Pulmonary artery endothelial cell (primary cell): ENCODE measurements at places on chromosomes 1 and 21. TPM values are rescaled to one million over a fixed set of nuclear protein-coding genes. Genes with fewer than 3 reads are reported as not detected.
A peak's percentile ranks its signal among the peaks of the same experiment; 100 is the strongest.

- no peak for DNase-seq
Measured at GRCh38 chr1:12622506-12622905, 4.5 kb upstream of the DHRS3 start.

DNA sequence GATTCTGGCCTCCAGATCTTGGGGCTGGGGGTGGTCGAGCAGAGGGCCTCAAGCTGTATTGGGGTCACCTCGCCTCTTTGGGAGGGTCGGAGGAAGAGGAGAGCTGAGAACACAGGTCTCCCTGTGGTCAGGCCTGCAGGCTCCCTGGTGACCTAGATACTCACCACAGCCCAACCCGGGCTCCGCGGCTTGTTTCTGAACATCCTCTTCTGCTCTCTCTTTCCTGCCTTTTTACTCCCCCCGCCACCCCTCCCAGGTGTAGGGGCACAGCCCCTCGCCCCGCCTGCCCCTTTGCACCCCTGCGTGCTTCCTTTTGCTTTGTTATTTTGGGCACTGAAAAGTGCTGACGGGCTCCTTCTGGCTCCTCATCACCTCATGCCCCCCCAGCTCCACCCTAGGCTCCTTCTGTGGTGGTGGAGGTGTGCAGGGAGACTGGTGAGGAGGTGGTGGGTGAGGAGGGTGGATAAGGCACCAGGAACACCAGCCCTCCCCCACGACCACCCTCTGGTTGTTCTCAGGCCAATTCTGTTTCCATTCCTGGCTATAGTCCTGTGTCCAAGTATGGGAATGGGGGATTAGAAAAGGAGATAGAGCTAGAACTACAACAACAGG lies 10.6 kb upstream of the LINGO4 start:
- no peak for DNase-seq

DNA sequence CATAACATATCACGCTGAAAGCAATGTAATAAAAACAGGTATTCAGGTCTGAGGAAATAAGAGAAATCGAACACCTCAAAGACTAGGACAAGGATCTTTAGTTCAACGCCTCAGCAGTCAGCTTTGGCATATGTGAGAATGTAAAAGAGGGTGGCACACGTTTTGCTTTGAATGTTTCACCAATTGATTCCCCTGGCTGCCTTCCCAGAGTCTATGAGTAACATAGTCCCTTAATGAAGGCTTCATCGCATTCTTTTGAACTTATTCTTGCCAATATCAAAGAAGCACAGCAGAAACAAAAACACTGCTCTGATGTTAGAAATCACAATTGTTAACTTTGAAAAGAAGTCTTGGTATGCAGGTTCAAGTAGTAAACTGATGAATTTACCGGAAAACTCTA lies 764.8 kb downstream of the ADGRL2 start:
- DNase-seq: peak; percentile 78

TTC34 gene
- 0.07 TPM in 2 replicates for total RNA-seq

DNA sequence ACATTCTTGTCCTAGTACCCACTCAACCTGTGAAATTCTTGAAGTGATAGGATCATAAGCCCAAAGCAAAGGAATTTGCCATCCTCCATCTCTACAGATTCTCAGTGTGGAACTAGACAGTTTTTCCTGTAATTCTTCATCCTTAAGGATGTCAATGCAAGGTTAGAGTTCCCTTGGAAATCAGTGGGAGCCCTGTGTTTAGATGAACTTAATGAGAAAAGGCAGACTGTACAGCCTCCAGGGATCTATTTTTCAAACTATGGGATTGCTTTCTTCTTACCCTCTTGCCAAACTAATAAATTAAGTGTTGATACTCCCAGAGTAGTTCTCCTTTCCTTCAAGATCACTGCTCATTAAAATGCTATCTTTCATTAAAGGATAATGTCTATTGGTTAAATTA lies 78.1 kb upstream of the OLFM3 start:
- no peak for DNase-seq

DNA sequence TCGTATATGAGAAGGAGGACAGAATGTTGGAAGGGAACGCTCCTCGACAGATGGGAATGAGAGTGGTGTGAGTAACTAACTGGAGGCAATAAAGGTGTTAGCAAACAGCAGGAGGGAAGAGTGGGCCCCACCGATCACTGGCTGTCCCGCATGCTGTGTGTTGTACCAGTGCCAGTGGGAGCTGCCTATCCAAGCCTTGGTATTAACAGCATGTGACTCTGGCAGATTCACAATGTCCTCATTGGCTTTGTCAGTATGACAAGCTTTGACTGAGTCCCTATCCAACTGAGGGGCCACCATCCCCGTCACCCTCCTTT lies 188.3 kb downstream of the NRIP1 start:
- DNase-seq: no peak

DNA sequence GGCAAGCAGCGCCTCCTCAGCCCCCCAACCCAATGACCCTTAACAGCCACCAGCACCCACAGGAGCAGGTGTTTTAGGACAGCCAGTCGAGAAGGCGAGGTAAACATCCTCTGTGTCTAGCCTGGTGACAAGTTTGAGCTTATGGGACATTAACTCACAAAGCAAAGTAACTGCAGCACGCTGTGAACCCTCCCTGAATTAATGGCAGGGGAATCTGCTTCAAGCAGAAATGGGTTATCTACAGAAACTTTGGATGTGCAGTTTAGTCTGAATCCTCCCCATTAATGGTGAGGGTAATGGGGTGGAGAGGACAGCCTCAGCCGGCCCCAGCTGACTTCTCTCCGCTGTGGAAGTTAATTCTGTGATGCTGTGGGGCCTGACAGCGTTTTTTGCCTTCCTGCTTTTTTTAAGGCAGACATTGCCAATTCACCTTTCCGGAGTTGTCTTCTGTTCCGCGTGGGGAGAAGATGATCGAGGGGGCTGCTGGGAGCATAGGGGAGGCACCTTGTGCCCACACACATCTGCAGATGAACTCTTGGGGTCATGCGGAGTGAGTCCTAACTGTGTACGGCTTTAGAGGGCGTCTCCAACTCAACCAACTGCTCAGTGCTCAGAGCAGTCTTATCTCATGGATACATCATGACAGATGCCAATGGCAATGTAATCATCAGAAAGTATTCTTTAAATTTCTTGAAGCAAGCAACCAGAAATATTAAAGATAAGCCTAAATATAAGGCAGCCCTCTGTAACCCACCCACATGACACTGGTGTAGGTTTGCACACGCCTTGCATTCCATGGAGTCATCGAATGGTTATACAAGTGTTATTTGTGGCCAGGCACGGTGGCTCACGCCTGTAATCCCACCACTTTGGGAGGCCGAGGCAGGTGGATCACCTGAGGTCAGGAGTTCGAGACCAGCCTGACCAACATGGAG lies 41.0 kb downstream of the POFUT2 start:
- DNase-seq: no peak

- DNase-seq: no peak
Measured at GRCh38 chr1:246397046-246397445, 110.0 kb downstream of the SMYD3 start.

IFI44L gene
- 3.8 and 4.7 TPM in 2 replicates for total RNA-seq

DNA sequence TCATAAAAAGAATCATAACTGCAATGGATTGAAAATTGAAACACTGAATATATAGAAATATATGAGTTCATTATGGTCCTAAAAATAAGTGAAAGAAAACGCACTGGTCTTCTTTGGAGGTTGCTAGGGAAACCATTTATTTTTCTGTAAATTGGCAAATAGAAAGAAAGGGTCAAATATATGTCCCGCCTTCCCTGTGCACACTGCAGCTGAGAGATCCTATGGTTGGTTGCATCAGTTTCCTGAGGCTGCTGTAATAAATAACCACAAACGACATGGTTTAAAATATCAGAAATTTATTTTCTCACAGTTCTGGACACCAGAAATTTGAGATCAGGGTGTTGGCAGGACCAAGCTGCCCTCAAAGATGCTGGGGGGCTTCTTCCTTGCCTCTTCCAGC lies 35.0 kb downstream of the CA6 start:
- no peak for DNase-seq

GRCh38 chr1:212188599-212189351 lies 96.4 kb upstream of the PPP2R5A start:
- no peak for DNase-seq

AIM2 gene
- not detected in 2 replicates for total RNA-seq

- DNase-seq: peak; percentile 41
Measured at GRCh38 chr1:55081188-55081904, 42.0 kb downstream of the PCSK9 start.

GRCh38 chr1:64631346-64632034 lies 113.4 kb upstream of the RAVER2 start:
- DNase-seq: no peak

DNA sequence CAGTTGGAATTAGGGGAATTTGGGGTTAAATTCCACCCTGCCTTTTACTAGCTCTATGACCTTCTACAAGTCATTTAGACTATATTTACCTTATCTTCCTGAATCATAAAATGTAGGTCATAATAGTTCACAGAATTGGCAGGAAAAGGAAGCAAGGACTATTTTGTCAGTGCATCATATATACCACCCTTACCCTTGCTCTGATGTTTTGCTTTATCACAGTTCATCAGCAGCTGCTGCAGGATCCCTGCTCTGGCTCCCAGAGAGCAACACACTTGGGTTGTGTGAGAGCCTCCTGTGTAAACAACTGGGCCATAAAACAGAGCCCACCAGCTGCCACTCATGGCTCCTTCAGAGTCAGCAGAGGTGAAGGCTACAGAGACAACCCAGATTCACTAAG lies 631.6 kb upstream of the CAMK1G start:
- peak; percentile 59 for DNase-seq

RSPO1 gene
- not detected in 2 replicates for total RNA-seq

ARHGEF11 gene
- total RNA-seq: 25.4 and 26.2 TPM in 2 replicates

ROR1 gene
- total RNA-seq: 2.5 and 3.3 TPM in 2 replicates

DNA sequence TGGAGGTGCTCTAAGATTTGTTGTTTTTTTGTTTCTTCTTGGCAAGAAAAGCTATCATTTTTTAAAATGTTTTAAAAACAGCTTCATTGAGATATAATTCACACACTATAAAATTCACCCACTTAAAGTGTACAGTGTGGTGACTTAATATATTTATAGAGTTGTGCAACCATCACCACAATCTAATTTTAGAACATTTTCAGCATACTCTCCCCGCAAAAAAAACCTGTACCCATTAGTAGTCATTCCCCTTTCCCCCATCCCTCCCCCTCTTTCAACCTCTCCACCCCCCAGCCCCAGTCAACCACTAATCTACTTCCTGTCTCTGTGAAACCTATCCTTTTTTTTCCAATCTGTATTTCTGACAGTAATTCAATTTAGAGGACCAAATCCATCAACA lies 30.6 kb downstream of the ZC3H11B start:
- no peak for DNase-seq

- peak; percentile 94 for DNase-seq
Measured at GRCh38 chr1:178192686-178193085, 98.8 kb downstream of the RASAL2 start.

DNA sequence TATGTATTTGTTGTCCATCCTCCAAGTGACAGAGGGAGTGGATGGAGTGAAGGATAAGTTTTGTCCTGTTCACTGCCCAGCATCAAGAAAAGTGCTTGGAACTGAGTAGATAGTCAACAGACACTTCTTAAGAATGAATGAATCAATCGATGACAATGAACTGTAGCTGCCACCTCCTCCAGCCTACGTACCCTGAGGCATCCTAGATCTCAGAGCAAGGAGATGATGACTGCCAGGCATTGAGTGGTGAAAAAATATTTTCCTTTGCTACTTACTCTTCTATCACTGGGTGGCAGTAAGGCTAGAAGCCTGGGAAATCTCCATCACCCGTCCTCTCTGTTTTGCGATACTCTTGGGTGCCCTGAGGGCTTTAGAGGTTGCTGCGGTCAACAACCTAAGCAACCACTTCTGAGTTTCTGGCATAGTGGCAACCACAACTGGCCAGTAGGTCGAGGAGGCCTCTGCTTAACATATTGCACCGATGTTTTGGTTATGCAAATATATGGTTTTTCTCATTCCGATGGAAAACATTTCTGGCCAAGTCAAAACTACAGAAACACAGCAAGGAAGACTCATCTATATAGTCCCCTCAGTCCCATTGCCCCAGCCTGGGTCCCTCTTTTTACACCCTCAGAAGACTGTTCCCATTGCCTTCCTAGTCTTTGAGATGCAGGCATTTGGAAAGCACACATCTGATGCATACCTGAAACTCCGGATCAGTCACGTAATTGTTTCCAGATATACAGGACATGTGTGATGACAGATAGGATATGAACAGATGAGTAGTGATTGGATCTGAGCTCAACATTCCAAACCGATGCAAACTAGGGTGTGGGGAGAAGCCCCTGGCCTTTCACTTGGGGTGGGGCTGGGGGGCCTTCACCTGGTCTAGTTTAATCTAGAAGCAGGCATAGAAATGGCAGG lies 136.8 kb downstream of the RUNX1 start:
- DNase-seq: no peak

GRCh38 chr1:98870959-98871903 lies 133.4 kb downstream of the PLPPR5 start:
- no peak for DNase-seq

- no peak for DNase-seq
Measured at GRCh38 chr1:229999004-229999670, 67.9 kb upstream of the GALNT2 start.

ITLN2 gene
- total RNA-seq: not detected in 2 replicates

- no peak for DNase-seq
Measured at GRCh38 chr1:53495633-53496345, 36.6 kb downstream of the DMRTB1 start.

ATPAF1 gene
- 31.1 and 39.7 TPM in 2 replicates for total RNA-seq

DNA sequence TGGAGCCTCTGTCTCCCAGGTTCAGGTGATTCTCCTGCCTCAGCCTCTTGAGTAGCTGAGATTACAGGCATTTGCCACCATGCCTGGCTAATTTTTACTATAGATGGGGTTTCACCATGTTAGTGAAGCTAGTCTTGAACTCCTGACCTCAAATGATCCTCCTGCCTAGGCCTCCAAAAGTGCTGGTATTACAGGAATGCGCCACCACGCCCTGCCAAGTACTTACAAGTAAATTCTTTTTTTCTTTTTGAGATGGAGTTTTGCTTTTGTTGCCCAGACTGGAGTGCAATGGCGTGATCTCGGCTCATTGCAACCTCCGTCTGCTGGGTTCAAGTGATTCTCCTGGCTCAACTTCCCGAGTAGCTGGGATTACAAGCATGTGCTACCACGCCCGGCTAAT lies 42.5 kb downstream of the RPRD2 start:
- no peak for DNase-seq

RTCA gene
- total RNA-seq: 48.9 and 57.9 TPM in 2 replicates

DRAXIN gene
- 0.11 and 0.33 TPM in 2 replicates for total RNA-seq

- DNase-seq: no peak
Measured at GRCh38 chr1:14697353-14697752, 98.9 kb downstream of the KAZN start.

DNA sequence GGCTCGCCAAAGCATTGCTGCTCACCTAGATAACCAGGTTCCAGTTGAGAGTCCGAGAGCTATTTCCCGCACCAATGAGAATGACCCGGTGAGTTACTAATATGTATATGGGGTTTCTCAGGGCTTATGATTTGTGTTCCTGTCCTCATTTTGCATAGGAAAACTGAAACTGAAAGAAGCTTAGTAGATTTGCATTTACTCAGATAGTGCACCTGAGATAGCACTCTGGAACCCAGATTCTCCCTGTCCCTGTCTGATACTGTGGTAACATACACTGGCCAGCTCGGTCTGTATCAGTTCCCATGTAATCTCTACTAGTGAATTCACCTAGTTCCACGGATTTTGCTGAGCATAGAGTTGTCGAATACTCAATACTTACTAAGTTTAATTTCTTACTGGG lies 28.1 kb downstream of the DAP3 start:
- DNase-seq: no peak

TTC39A gene
- total RNA-seq: 1.1 and 1.2 TPM in 2 replicates
